Stimulated activated CD8-positive, alpha-beta memory T cell treated with anti-CD3 and anti-CD28 coated beads, Interleukin-4, amount 100 ng/mL, for 24 hours (primary cell): ENCODE measurements at places on chromosomes 2 and 18.

- no peak for DNase-seq
Measured at GRCh38 chr2:232970051-232970450, 43.0 kb downstream of the NGEF start.

- no peak for DNase-seq
Measured at GRCh38 chr2:151782378-151783132, 45.7 kb downstream of the ARL5A start.

DNA sequence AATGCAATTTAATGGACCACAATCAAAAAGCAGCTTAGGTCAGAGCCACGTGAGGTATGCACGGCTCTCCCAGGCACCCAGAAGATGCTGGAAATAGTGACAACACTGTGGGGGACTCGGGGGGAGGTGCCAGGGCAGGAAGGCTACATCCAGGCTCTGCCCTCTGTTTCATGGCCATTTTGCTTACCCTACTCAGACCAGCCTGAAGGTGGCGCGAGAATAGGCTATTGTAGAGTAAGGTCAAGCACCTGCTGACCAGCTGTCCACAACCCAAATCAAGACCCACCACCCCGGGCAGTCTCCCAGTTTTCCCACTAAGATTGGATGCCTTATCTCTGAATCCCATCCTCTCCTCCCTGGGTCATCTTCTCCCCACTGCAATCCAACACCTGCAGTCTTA lies 115.7 kb downstream of the VIT start:
- DNase-seq: no peak

GRCh38 chr2:62458206-62458641 lies 47.8 kb downstream of the TMEM17 start:
- DNase-seq: no peak

GRCh38 chr2:120535081-120535480 lies 189.1 kb downstream of the INHBB start:
- no peak for DNase-seq

DNA sequence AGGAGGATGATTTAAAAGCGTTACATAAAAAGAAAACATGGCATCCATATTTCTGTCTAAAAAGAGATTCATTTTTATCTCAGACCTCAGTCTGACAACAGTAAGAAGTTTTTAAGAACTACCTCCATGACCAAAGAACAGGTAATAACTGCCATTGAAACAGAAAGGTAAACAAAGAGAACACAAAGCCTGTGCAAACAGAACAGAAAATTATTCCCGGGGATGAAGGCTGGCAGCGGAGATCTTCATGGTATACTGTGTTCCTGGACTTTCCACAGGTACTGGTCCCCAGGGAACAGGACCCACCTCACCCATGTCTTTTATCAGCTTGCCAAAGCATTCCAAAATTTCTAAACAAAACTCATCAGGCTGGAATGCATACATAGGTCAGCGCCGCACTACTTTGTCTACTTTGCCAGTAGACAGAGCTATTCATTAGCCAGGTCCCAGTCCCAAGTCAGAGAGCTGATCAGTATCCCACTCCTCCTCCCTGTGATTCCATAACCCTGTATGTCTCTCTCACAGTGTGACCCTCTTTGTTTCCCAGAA lies 277.3 kb downstream of the MBD2 start:
- DNase-seq: no peak

DNA sequence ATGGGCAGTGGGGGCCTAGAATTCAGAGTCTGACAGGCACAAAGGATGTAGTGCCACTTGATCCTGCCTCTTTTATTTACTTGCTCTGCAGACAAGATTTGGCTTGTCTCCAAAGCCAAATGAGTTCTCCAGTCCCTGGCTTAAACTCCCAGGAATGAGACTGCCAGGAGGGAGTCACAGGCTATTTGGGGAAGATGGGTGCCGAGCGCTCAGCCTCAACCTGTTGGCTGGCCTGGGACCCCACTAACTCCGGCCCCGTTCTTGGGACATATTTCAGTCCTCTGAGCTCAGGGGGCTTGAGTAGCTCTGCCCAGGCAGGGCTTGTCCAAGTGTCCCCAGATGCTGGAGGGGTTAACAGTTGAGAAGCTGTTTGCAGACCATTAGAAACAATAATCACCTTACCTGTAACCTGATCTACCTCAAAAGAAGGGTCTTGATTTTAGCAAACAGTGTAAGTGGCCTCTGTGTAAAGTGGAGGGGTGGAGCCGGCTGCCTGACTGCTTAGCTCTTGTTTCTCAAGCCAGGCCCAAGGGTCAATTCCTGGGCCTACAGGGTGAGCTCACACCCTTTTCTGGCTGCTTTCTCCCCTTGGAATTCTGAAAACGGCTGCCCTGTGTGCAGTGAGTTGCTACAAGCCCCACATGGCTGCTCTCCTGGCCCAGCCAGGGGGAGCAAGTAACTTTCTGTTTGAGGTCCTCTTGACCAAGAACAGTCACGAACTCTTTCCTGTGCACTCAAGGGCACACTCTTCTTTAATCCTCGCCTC lies 27.1 kb upstream of the FZD5 start:
- no peak for DNase-seq

- no peak for DNase-seq
Measured at GRCh38 chr2:221402072-221402471, 170.0 kb downstream of the EPHA4 start.

- DNase-seq: no peak
Measured at GRCh38 chr18:78410094-78410786, 569.4 kb upstream of the SALL3 start.

DNA sequence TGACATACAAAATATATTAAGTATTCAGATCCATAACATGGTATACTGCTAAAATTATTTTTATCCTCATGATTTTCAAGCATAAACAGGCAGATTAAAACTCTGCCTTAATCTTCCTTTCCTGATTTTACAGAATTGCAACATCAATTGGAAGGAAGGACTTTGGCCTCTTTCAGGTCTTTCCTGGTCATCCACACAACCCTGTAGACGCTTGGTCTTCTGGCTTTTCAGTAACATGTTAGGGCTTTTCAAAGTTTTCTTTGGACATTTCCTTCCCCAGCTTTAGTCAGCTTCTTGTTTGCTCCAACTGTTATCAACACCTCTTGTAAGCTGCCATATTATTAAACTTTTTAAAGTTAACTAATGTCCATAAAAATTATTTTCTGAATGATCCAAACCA lies 1364.9 kb upstream of the NRXN1 start:
- no peak for DNase-seq

- DNase-seq: no peak
Measured at GRCh38 chr2:188720811-188721605, 253.2 kb upstream of the COL3A1 start.

GRCh38 chr2:10398496-10398895 lies 49.6 kb downstream of the ODC1 start:
- no peak for DNase-seq

- DNase-seq: no peak
Measured at GRCh38 chr2:152354909-152355308, 19.9 kb downstream of the FMNL2 start.

DNA sequence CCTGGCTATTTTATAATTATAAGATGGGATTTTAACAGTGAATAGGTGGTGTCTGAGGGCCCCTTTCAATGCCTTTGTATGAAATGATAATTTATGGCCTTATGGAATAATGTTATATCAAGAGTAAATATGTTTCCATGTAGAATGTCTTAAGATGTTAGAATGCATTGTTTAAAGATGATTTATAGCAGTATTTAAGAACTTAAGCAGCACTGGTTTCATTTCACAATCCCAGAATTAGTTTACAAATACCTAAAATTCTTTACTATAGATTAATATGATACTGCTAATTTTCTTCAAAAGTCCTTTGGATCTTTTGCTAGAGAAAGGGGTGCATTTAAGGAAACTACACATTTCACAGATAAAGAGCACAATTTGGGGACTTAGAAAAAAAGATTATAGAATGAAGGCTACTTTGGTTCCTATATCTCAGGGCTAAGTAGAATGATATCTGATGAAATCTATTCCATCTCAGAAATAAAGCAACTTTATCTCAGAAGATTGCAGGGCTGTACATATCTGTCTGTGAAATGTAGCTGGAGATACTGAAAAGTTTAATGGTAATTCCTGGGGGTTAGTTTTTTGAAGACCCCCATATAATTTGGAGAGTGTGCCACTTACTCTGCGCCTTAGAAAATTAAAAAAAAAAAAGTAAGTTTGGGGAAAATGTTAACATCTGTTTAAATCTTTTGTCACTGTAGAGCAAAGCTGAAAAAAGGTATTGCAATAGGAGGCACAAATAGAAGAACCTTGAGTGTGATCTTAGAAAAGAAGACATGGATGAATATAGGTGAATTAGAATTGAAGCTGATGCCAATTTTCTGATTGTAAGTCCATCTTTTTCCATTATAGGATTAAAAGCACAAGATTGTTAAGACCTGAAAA lies 123.4 kb downstream of the GULP1 start:
- DNase-seq: no peak

- no peak for DNase-seq
Measured at GRCh38 chr2:5798084-5798483, 105.9 kb downstream of the SOX11 start.

DNA sequence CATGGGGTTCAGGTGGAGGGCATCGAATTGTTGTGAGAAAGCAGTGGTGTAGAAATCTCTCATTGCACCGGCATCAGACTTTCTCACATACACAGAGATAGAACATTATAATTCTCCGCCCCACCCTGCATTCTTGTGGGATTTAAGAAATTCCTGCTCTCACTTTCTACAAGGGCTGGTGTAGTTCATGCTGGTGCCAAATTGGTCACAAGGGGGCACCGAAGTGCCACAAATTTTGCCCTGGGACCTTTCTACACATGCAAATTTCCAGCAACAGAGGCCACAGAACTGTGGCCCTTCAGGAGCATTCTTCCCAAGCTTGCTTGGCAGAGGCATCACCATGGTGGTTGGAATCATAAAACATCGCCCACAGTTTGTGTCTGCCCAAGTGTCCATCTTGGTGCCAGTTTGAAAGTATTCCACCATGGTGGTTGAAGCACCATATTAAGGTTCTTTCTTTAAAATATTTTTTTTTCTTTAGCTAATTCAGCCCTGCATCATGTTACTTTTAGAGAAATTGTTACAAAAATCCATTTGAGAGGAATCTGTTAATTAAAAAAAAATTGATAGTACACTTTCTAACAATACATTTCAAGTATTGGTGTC lies 521.2 kb upstream of the FANCL start:
- DNase-seq: no peak

DNA sequence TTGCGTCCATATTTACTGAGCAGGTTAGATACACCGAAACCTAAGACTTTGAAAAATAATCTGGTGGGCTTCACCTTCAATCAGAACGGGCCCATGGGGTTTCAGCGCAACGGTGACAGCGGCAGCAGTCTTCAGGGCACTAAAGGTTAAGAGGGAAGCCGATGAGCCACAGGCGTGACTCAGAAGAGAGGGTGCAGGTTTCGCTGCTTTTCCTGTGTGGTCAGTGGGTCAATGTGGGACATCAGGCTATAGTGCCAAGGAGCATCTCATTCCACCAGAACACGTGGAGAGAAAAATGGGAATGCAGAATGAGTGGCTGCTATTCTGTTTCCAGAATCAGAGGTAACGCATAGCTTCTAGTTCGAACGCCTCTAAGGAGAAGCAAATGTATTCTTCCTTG lies 8.9 kb downstream of the PTGR3 start:
- no peak for DNase-seq

DNA sequence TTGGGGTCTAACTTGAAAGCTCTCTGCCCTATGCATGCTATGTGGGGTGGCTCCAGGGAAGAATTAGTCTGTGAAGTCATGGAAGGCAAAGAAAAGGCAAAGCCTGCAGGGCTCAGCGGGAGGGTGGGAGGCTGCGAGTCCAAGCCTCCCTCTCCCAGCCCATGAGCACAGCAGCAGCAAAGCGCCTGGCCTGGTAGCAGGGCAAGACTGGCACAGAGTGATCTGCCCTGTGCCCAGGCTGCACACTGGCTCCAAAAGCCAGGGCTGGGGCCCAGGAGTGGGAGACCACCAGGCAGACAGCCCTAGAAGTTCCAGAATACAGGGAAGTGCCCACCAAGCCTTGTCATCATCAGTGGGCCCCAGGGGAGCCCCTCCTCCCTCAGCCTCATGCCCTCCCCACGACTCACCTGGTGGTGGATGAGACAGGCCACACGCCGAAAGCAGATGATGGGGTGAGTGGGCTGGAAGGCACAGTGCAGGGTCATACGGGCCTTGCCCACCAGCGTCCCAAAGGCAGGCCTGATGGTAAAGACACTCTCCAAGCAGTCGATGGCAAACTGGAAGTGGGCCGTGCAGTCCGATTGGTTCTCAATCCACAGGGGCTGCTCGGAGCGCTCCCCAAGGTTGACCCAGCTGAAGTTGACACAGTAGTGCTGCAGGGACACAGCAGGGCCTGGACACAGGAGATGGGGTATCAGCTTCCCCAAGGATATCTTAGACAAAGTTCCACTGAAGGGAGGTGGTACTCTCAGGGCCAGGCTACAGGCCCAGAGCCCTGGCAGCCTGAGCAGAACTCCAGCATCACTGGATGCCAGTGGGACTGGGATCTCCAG lies 12.1 kb downstream of the CFAP65 start:
- no peak for DNase-seq

DNA sequence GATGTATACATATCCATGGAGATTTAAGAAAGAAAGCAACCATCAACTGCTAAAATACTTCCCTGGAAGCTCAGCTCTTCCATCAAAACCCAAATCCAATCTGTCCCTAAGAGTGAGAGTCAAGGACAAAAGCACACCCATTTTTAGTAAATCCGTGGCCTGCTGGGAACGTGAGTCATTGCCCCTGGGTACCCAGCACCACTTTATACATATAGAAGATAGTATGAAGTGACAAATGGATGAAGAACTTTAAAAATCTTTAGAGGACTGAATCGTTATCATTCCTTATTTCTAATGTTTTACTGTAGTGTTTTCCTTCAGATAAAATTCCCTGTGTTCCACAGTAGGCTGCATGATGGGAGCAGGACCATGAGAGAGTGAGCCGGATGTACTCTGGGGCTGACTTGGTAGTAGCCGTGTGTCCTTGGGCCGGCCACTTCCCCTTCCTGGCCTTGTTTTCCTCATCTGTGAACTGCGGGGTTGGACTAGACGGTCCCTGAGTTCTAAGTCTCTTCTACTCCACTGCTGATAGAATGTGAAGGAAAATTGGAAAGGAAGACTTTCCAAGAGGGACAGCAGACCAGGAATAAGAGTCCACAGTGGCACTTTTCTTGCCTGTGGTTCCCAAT lies 28.5 kb upstream of the CEP68 start:
- DNase-seq: no peak

DNA sequence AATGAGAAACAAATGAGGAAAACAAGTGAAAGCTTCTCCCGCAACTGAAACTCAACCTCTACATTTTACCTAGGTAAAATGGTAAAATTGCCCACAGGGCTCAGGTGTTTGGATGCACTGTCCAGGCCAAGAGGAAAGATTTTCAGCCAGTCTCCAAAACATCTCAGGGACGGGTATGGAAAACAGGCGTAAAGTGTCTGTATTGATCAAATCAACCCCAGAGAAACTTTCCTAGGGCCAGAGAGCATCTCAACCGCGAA lies 361 bp upstream of the HAT1 start:
- no peak for DNase-seq

GRCh38 chr2:54712516-54712915 lies 10.9 kb upstream of the EML6 start:
- no peak for DNase-seq

GRCh38 chr2:10307561-10308156 lies 5.0 kb downstream of the HPCAL1 start:
- no peak for DNase-seq
